T-helper 2 cell (primary cell): ENCODE measurements at places on chromosomes 12 and 14.
A peak's percentile ranks its signal among the peaks of the same experiment; 100 is the strongest.

GRCh38 chr12:47885566-47885965 lies 19.2 kb downstream of the VDR start:
- DNase-seq: no peak

DNA sequence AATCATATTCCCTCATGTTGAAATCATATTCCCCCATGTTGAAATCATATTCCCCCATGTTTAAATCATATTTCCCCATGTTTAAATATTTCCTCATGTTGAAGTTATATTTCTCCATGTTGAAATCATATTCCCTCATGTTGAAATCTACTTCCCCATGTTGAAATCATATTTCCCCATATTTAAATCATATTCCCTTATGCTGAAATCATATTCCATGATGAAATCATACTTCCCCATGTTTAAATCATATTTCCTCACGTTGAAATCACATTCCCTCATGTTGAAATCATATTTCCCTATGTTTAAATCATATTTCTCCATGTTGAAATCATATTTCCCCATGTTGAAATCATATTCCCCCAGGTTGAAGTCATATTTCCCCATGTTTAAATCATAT lies 34.6 kb upstream of the ADGRD1 start:
- DNase-seq: no peak

GRCh38 chr12:78085542-78086182 lies 255.0 kb downstream of the NAV3 start:
- no peak for DNase-seq

GRCh38 chr12:76206677-76207072 lies 122.2 kb upstream of the NAP1L1 start:
- DNase-seq: no peak

DNA sequence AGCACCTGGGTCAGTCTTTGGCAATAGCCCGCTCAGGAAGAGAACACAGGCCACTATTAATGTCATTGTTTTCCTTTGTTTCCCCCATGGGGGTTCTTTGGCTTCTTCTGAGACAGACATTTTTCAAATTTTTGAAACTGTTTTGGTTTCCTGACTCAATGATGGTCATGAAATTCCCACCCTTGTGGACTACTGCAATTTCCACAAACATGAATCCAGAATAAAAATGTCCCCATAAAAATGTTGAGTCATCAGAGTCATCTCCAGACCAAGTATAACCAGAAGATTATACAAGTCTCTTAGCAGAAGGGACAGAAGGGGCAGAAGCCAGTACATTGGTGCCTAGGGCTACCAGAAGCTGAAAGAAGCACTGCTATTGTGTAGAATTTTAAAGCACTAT lies 29.1 kb downstream of the SLCO1A2 start:
- DNase-seq: no peak

GRCh38 chr12:5967645-5968415 lies 22.8 kb upstream of the ANO2 start:
- DNase-seq: no peak

DNA sequence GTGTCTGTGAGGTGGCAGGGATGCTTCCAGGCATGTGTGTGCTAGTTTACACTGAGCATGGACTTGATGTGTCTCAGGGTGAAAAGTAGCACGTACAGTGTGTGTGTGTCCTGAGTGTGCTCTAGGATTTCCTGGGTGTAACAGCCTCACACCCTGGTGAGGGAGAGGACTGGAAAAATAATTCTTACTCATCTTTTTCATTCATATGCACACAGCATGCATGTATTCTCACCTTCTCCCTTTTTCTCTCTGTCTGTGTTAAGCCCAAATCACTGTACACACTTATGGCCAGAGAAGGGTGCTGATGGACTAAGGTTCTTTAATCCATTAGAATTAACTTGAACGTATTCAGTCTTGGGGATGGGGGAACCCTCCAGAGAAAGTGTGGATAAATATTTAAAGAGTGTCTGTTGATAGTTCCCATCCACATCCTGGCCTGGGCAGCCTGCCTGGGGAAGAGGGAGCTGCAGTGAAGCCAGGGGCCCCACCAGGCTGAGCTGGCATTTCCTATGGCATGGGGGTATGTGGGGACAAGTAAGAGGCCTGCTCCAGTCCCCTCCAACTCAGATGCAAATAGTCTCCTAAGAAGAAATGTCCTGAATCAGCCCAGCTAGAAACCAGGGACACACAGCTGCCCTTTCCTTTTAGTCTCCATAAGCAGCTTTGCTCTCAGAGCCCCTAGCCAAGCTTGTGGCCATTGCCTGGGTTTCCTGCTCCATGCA lies 1.1 kb upstream of the HOXC8 start:
- no peak for DNase-seq

GRCh38 chr12:1553536-1553935 lies 40.8 kb downstream of the FBXL14 start:
- DNase-seq: no peak

GRCh38 chr12:73185403-73185802 lies 913.2 kb downstream of the TRHDE start:
- no peak for DNase-seq

DNA sequence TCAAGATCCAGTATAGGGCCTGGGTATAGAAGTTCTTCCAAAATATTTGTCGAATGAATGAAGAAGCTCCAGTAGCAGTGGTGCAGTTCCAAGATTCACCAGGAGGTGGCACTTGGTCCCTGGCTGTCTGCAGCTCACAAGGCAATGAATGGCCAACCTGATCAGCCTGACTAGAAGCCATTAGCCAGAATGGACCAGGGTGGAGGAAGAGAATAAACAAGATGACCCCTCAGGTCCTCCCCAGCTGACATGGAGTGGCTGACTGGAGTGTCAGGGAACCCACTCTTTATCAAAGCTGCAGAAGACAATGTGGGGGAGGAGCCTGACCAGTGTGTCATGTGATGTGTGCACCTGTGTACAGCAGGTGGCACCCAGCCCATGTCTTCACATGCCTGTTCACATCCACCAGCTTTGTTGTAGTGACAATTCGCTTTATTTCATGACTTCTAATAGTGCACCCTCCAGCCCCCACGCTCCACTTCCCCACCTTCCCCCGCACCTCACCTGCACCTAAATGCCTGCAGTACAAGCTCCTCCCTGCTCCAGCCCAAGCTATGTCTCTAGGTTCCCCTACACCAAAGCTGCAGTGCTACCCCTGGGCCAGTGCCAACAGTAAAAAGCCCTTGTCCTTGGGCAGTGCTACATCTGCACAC lies 3.0 kb downstream of the LTBP2 start:
- peak; percentile 79 for DNase-seq

GRCh38 chr12:110123919-110124268 lies 263 bp upstream of the IFT81 start:
- DNase-seq: no peak

DNA sequence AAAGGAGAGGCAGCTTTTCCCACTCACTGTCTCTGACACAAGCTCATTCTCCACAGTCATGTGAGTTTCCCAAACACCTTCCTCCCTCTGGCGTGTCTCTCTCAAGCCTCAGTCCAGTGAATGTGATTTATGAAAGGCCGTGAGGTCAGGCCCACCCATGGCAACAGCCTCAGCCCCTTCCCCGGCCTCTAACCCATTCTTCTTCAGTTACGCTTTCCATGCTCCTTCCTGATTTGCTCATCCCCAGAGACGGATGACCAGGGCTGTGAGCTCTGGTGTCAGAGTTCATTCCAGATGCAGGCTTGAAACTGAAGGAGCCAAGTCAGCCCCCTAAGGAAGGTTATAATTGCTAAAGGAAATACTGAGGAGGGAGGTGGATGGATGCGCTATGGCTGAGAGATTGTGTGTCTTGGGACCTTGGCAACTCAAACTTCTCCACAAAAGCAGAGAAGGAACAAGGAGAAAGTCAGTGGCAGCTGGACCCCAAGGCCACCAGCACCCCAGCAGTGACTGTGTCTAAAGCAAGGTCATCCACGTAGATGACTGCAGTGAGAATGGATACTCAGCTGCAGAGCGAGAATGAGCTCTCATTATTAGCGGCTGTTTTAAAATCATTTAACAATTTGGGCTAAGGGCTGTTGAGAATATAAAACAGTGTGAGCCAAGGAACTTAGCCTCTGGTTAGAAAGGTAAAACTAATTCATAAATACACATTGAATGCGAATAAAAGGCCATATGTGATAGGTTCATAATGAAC lies 84.1 kb downstream of the FBXL14 start:
- no peak for DNase-seq

DNA sequence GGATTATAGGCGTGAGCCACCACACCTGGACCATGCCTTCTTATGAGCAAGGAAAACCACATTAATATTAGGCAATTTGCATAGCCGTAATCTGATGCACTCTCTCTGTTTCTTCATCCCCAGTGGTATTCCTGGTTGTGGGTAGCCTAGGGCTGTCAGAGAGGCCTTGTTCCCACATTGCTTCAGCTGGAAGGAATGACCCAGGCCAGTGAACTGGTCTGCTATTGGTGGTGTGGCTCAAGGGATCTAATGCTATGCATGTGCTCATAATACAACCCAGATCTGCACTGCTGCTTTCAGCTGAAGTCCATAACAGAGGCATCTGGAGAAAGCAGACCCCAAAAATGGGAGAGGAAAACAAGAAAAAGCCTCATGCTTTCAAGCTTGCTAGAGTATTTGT lies 33.1 kb upstream of the G2E3 start:
- no peak for DNase-seq

GRCh38 chr14:68464711-68465110 lies 328.2 kb downstream of the ZFP36L1 start:
- no peak for DNase-seq

DNA sequence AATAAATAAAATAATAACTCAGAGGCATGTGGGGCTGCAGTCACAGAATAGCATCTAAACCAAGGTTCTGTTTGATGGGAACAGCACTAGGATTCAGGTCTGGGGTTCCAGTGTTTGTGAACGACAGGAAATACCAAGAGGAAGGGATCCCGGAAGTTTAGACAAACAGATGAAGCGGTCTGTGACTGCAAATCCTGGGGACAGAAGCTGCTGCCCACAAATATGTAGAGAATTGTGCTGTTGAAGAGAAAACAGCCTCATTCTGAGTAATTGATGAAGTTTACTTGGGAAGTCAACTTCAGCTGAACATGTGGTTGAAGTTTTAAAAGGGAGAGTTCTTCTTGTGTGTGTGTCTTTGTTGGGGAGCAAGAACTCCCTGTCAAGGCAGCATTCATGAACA lies 98.4 kb upstream of the TBX5 start:
- DNase-seq: no peak

- DNase-seq: no peak
Measured at GRCh38 chr14:28751467-28752058, 15.0 kb upstream of the FOXG1 start.

- DNase-seq: peak; percentile 33
Measured at GRCh38 chr14:73633116-73634010, 11.4 kb upstream of the DNAL1 start.

- DNase-seq: no peak
Measured at GRCh38 chr14:104654119-104654518, 35.3 kb upstream of the INF2 start.

- no peak for DNase-seq
Measured at GRCh38 chr12:57128519-57129247, 400 bp downstream of the LRP1 start.

GRCh38 chr12:113133036-113133435 lies 2.5 kb downstream of the RASAL1 start:
- no peak for DNase-seq

GRCh38 chr14:69997849-69998248 lies 118.6 kb downstream of the SMOC1 start:
- DNase-seq: no peak

DNA sequence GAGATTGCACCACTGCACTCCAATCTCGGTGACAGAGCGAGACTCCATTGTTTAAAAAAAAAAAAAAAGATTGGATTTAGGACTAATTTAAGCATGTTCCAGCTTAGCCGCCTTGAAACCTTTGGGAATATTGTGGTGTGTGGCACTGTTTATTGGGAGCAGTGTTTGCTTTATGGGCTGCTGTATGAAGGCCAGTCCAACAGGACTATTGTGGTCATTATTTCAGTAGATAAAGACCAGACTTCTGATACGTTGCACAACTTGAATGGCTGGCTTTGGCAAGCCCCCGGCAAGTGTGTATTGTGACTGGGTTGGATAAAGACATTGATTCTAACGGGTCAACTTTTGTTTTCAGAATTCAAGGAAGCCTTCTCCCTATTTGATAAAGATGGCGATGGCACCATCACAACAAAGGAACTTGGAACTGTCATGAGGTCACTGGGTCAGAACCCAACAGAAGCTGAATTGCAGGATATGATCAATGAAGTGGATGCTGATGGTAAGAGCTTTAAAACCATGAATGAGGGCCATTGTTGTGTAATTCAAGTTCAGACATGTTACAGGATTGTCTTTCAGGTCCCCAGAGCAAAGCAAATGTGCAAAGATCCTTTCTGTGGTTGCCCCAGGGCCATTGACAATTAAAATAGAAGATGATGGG lies 4.2 kb downstream of the CALM1 start:
- no peak for DNase-seq

GRCh38 chr12:90938451-90938850 lies 16.5 kb downstream of the CCER1 start:
- DNase-seq: no peak

DNA sequence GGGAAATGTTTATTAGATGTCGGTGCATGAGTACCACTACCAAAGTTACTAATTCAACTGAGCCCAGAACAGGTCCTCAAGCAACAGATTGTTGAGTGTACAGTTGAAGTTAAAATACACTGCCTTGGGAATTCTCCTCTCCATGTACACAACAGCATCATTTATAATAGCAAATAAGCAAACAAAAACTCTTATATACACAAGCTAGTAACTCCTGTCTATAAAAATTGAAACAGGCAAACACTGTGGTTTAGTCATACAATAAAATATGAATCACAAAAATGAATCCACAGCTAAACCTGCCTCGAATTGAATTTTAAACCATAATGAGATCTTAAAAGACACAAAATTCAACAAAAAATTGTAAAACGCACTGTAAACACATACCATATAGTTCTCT lies 681.1 kb downstream of the C12orf50 start:
- no peak for DNase-seq

GRCh38 chr12:116820064-116820656 lies 61.1 kb downstream of the HRK start:
- no peak for DNase-seq

- DNase-seq: no peak
Measured at GRCh38 chr14:104202259-104203070, 64.1 kb downstream of the KIF26A start.

GRCh38 chr14:59465316-59466135 lies at the start of gene GPR135:
GPR135 (minus strand) TSS chr14:59465380; CDS start chr14:59465226, 154 bp downstream.
- DNase-seq: peak; percentile 10

GRCh38 chr12:92363295-92364146 lies 217.9 kb upstream of the BTG1 start:
- DNase-seq: no peak

- no peak for DNase-seq
Measured at GRCh38 chr12:64102339-64102738, 119.8 kb downstream of the KICS2 start.
